ENCODE measurements at places on chromosomes 5 and 9. TPM values are rescaled to one million over a fixed set of nuclear protein-coding genes. Genes with fewer than 3 reads are reported as not detected.

Gene TMEM171
- total RNA-seq: not detected

Gene HRCT1
- total RNA-seq: not detected

Gene MRPL50
- total RNA-seq: 17.3 TPM

Gene PCDHGA7
- 0.42 TPM for total RNA-seq

Gene LCN15
- total RNA-seq: not detected

Gene F12
- total RNA-seq: 0.52 TPM

Gene OTP
- not detected for total RNA-seq

Gene EDIL3
- 0.10 TPM for total RNA-seq

Gene BRINP1
- not detected for total RNA-seq

Gene LHX3
- total RNA-seq: not detected

Gene IFNA2
- 0.21 TPM for total RNA-seq

Gene UNC13B
- 0.31 TPM for total RNA-seq

Gene TMEM215
- not detected for total RNA-seq

Gene ATP10B
- under 0.01 TPM for total RNA-seq

Gene CATSPER3
- 0.10 TPM for total RNA-seq

Gene PARP8
- 201 TPM for total RNA-seq

Gene INSL6
- not detected for total RNA-seq

Gene PHF24
- not detected for total RNA-seq

Gene HACD4
- 25.4 TPM for total RNA-seq

Gene RNF208
- total RNA-seq: 0.31 TPM

Gene FUT7
- 2.6 TPM for total RNA-seq

All from mononuclear cell (primary cell).